ENCODE measurements at places on chromosomes 1 and 21. TPM values are rescaled to one million over a fixed set of nuclear protein-coding genes. Genes with fewer than 3 reads are reported as not detected.

Gene CSF3R
- total RNA-seq: not detected

Gene TMEM200B
- total RNA-seq: 12.5 TPM

Gene APCS
- not detected for total RNA-seq

Gene SH2D1B
- not detected for total RNA-seq
